ENCODE measurements at places on chromosomes 5 and 9.

DNA sequence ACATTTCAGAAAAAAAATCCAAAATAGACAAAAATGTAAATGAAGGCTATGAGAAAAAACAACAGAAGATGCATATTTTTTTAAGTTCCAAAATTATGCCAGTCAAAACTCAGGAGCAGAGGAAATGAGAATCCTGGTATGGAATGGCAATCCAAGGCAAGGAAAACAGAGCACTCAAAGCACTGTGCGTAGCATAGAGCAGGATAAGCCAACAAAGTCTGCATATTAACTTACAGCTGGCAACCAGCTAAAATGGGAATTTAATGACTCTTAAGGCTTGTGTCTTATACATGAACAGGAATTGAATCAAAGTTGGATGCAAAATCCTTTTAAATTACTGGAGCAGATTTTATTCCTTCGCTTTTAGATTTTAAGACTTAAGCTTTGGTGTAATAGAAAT is 203.5 kb upstream of the DAPK1 start:
- DNase-seq = no peak

DNA sequence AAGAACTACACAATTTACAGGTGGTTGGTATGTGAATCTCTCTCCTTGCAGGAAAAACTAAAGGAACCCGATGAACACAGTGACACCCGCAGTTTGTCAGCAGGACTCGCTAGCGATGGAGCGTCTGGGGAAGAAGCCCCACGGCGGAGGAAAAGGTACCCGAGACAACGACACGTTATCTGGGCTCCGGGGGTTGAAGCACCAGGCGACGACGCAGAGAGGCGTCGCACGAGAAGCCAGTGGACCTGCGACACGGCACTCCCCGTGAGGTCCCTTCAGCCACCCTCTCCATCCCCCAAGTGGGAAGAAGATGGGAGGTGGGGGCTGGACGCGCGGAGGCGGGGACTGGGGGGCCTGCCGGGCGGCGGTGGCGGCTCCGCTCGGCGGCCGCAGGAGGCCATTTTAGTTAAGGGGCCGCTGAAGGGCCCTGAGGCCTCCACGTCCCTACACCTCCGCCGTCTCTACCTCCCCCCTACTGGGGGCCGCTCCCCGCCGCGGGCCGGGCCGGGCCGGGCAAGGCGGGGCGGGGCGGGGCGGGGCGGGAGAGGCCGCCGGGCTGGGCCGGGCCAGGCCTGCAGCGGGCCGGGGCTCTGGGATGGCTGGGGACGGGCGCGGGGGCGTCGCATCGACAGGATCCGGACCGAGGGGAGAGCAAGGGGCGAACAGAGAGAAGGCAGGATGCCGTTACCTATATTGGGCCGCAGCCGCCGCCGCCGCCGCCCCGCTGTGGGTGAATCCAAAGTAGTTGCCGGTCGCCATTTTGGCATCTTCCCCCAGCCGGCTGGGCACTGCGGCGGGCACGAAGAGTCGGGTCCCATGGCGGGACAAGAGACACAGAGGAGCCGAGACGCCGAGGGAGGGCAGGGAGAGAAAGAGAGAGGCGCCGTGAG is 754 bp downstream of the ZFR start:
- peak; percentile 24 for DNase-seq

DNA sequence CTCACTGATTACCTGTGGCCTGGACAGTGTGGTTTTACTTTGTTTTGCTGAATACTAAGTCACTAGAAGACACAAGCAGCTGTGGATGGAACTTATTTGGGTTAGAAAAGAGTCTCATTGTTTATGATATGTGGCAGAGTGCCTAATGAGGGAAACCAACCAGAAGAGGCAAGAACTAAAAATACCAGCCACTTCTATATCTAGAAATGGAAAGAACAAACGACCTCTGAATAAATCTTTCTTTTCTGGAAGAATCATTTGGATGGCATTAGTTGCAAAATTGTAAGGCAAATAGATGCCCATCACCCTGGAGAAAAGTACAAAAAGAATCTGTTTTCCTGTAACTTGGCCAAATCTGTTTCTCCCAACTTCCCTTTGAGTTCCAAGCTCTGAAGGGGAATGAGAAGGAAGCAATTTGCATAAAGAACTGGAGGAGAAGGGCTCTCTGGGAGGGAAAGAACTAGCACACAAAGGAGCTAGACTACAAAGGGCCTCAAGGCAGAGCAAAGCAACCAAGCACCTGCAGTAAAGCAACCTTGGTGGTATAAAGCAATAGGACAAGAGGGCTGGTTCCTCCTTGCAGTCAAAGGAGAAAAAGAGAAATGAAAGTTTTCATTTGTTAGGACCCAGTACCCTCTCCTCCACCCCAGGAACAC is 455.4 kb downstream of the CAAP1 start:
- DNase-seq = no peak

- no peak for DNase-seq
Measured at GRCh38 chr5:55934115-55934613, 60.6 kb downstream of the IL6ST start.

DNA sequence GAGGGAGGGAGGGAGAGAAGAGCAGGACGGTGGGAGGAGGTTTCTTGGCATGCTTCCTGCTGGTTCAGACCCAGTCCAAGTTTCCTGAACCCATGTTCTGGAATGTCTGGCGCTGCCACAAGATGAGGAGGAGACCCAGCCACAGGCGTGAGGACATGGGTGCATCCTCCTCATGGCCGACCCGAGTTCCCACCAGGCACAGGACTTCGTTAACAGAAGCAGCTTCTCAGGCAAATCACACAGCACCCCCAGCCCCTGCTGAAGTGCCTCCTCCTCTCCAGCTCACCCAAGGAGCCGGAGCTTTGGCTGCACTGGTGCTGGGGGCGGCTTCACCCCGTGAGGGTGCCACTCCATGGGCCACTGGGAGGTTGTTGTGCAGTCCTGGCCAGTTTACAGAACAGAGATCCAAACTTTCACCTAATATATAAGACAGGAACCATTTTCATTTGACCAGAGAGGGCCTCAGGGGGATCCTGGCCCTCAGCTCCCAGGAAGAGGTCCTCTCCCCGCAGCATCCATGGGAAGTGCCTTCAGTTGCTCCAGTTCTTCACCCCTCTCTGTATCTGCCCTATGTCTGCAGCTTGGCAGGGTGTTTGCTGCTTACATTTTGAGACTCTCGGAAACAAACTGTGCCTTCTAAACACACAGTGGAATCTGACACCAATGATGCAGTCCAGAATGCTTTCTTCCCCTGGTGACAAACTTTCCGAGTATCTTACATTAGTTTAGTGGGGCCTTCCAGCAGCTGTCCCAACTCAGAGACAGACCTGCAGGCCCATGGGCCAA is 10.2 kb upstream of the NKD2 start:
- DNase-seq = no peak

- DNase-seq = no peak
Measured at GRCh38 chr9:92656537-92656925, 13.4 kb downstream of the IPPK start.

GRCh38 chr5:127143722-127144121 is 70.4 kb upstream of the C5orf63 start:
- no peak for DNase-seq

DNA sequence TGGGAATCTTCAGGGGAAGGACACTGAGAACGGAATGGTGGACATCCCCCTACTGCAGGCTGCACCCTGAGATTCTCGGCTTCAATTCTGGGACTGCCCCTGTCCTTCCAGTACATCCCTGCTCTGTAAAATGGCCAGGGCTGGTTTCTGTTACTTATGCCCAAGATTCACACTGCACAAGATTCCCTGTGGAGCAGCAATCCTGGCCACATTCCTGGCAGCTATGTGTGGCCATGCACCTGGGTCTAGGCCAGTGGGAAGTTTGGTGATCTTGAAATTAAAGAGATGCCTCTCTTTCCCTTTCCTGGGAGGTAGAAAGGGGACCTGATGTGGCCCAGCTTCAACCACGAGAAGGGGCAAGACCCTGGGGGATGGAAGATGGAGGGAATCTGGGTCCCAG is 27.6 kb downstream of the WHRN start:
- DNase-seq = no peak

DNA sequence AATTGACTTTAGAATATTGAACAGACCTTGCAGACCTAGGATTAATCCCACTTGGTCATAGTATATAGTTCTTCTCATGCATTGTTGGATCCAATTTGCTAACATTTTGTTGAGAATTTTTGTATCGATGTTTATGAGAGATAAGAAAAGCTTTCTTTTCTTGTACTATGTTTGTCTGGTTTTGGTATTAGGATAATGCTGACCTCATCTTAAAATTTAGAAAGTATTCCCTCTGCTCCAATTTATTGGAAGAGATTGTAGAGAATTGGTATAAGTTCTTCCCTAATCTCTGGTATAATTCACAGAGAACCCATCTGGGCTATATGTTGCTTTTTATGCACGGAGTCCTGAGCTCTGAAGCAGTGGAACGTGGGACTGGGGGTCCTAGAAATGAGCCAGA is 67.7 kb downstream of the ADAMTS16 start:
- no peak for DNase-seq

GRCh38 chr5:38575476-38575875 is 19.0 kb upstream of the LIFR start:
- no peak for DNase-seq
